ENCODE measurements at places on chromosomes 7 and 10.
A peak's percentile ranks its signal among the peaks of the same experiment; 100 is the strongest.

DNA sequence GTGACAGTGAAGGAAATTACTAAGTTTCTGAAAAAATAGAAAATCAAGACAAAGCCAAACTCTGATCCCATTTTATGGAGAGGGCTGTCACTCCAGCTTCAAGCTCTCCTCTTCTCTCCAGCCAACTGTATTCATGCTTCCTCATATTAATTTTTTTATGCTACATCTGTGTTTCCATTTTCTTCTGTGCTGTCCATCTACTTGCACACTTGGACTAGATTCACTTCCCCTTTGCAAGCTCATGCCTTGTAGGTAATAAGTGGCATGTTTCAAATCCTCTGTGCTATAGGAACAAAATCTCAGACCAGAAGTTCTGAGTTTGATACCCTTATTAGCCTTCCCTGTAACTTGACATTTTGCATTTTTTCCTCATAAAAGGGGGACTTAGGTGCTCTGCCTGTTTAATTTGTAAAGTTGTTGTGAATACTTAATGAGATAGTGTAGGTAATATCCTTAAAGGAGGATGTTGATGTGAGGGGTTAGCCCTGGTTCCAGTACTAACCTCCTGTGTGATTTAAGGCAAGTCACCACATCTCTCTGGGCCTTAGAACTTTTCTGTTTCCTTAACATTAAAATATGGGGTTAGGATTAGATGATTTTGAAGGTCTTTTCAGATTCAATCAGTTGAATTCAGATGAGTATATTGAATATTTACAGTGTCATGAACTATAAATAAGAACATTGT is 358.8 kb downstream of the BBS9 start:
- DNase-seq = no peak

GRCh38 chr7:2978408-2978807 is 65.3 kb downstream of the CARD11 start:
- peak; percentile 64 for DNase-seq

- DNase-seq = no peak
Observed at GRCh38 chr10:71483885-71484751, 87.4 kb downstream of the CDH23 start.

GRCh38 chr7:127892488-127893314 is 138.5 kb downstream of the LRRC4 start:
- DNase-seq = no peak

DNA sequence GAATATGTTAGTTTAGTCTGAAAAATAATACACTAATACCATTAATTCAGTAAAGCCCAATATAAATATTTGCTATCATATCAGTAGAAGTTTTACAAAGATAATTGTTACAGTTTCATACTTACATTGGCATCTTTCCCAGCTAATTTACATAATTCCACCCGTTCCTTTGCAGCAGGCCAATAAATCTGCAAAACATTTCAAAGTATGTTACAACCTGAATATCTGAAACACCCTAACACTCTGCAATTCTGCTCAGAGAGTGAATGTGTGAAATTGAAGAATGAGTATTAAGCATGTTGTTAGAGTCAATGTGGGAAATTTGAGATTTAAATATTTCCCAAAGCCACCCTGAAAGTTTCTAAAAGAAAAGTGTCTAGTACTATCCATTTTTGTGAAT is 105.5 kb downstream of the SEMA3D start:
- DNase-seq = no peak

DNA sequence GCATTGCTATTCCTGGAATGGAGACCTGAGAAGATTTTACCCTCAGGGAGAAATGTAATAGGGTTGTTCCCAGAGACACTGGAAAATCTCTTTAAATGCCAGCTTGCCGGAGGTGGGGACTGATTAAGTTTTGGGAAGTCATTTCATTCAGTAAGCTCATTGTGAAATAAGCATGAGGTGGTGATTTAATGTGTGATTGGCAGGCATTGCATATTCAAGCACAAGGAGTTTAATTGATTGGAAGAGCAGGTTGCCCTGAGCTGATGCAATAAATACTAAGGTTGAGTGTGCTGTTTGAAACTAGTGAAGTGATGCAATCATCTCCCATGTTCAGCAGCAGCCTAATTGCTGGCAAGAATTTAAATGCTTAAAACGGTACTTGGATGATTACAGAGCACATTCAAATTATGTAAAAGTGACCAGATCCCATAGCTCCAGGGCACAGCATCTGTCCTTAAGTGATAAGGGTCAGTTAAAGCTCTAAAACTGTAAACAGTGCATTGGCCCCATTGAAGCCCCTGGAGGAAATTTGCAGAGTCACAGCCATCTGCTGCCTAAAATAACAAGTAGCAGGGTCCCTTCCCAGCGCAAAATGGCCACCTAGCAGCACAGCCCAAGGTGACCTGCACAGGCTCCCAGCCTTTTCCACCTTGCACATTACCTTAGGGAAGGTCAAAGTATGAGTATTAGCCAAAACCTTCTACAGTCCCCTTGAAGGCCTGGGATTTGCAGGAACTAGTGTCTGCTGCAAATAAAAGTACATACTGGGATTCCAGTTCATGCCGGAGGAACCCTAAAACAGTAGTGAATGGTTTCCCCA is 92.1 kb downstream of the CCDC71L start:
- DNase-seq = no peak

DNA sequence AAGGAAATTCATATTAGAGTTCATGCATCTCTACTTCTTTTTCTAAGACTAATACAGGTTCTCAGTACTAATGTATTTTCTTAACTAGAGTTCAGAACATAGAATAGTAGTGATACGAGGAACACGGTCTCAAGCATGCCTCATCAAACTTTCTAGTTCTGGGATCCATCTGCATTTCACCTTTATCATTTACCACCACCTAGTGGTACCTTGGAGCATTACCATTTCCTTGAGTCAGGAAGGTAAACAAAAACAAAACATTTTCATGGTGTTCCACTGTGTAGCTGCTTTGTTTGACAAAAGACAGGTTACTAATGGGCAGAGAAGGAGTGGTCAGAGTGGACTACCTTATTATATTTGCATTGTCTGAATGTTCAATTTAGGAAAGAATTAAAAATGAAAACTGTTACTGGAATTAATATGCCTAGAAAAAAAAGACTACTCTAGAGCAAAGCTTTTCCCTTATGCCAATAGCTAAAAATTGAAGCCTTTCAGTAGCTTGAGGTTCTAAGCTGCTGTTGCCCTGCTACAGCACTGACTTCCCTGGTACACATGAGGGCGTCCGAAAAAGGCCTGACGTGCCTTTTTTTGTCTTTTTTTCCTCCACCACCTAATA is 44.5 kb downstream of the STARD3NL start:
- peak; percentile 83 for DNase-seq
